ENCODE measurements at places on chromosomes 6 and 20. TPM values are rescaled to one million over a fixed set of nuclear protein-coding genes. Genes with fewer than 3 reads are reported as not detected.

DNA sequence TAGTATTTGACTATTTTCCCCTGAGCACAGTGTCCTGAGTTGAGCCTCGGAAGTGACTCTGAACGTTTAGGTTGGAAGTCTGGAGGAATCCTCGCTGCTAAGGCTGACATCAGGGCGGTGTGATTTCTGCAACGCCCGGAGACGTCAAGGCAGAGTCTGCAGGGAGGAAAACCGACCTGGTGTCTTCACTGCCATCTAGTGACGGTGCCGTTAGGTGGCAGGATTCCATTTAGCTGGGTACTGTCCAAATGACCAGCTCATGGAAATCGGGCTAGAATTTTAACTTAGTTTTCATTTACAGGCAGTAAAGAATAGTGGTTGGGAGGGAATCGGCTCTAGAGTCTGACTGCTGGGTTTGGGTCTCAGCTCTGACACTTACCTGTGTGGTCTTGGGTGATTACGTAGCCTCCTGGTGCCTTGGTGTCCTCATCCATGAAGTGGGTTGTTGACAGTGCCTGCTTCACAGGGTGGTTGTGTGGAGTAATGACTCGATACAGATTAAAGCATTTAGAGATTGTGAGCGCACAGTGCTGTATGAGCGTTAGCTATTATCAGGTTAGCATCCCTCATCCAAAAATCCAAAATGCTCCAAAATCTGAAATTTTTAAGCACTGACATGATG, 35.0 kb downstream of the FOXF2 start:
- peak; percentile 83 for DNase-seq

DNA sequence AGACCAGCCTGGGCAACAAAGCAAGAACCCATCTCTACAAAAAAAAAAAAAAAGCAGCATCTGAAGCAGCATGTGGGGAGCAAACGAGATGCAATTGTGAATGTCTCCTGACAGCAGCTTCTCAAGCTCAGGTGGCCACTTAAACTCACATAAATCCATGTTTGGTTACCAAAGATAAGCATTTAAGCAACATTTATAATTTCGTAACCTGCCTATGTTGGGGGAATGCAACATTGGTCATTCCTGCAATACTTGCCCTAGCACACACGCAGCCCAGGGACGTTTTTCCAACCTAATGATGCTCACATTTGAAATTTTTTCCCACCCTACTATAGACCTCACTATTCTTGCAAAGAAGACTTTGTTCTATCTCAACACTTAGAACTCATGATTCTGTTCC, 113.3 kb downstream of the ZFP64 start:
- no peak for DNase-seq

GRCh38 chr20:2729791-2730190, 37.2 kb downstream of the EBF4 start:
- no peak for DNase-seq

GRCh38 chr6:16824845-16825685, 63.8 kb upstream of the ATXN1 start:
- DNase-seq = no peak

- peak; percentile 50 for DNase-seq
These were observed 903 bp downstream of the CNKSR3 start for GRCh38 chr6:154509421-154510143.

- no peak for DNase-seq
These were observed 1.3 kb downstream of the TAP1 start for GRCh38 chr6:32852018-32852843.

- no peak for DNase-seq
These were observed 10.1 kb downstream of the TNFAIP3 start for GRCh38 chr6:137877113-137877512.

- DNase-seq = no peak
These were observed 9.6 kb upstream of the BEND3 start for GRCh38 chr6:107124934-107125348.

Gene ADGRF5
- polyA plus RNA-seq = 0.11 TPM

- DNase-seq = peak; percentile 6
These were observed 525 bp downstream of the FAM229B start for GRCh38 chr6:112087916-112088315.

GRCh38 chr20:56624786-56625681, 4.1 kb upstream of the TFAP2C start:
- DNase-seq = no peak

Data from fibroblast of lung (primary cell).